ENCODE measurements at places on chromosomes 6 and 20.
A peak's percentile ranks its signal among the peaks of the same experiment; 100 is the strongest.

GRCh38 chr6:105609375-105609991 lies 206.6 kb upstream of the PREP start:
- DNase-seq = no peak

DNA sequence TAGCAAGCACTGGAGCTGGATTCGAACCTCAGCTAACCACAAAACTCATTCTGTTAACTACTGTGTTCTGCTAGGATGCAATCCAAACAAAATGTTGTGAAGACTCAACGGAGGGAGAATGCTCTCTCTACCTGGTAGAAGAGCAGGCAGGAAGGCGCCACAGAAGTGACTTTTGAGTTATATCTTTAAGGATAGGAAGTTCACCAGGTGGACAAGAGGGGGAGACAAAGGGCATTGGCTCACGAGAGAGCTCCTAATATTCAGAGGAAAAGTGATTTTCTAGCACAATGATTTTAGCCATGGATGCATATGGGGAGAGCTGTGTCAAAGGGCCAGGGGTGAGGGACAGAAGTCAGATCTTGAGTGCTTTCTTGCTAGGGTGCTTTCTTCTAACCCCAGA lies 108.4 kb upstream of the MAFB start:
- DNase-seq = no peak

- no peak for DNase-seq
Measured at GRCh38 chr20:35988910-35989463, 20.6 kb downstream of the CNBD2 start.

DNA sequence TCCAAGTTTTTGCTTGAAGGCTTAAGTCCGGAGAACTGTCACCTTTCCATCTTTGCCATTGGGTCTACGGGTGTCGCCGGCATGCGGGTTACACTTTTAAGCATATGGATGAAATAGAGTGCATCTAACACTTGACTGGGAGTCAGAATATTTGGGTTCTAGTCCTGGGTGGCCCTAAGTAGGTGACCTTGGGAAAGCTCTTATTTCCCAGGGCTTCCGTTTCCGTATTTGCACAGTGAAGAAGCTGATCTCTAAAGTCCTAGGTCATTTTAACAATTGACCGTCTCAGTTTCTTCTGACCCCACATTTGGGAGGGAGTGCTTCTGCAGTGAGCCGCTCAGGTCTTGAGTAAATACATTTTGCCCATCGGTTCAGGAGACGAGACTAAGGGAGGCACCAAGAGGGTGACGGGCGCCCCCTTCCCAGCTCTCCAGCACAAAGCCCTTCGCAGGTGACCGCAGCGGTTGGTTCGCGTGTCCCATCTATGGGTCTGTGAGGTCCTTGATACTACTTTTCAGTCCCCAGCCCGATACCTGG lies 651 bp upstream of the BLTP3A start:
- DNase-seq = no peak

DNA sequence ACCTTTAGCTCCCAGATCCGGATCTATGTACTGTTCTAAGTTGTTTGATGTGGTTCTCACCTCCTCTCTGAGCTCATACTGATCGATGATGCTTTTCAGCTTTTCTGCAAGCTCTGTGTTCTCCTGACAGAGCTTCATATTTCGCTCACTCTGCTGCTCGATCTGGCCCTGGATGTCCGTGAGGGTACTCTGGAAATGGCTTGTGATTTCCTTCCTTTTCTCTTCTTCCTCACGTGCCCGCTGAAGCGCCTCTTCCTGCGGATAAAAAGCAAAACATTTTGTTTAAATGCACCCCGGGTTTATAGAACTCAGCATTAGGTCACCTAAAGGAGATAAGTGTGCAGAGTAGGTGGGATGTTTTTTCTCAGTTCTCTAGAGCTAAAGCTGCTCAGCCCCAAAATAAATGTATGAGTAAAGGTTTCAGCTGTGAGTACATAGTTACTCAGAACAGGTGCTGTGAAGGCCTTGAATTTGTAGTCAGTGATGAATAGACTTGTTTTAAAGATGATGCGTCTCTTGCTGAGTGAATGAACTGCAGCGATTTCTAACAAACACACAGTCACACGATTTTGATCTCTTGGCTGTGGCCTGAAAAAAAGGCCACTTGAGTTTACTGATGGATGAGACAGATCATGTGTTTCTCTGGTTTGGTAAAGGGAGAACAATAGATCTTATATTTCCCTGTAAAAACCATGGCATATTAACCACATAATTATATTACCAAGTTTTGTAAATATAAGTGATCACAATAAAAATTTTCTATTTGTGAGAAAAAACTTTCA lies 29.1 kb downstream of the TXLNB start:
- DNase-seq = no peak

DNA sequence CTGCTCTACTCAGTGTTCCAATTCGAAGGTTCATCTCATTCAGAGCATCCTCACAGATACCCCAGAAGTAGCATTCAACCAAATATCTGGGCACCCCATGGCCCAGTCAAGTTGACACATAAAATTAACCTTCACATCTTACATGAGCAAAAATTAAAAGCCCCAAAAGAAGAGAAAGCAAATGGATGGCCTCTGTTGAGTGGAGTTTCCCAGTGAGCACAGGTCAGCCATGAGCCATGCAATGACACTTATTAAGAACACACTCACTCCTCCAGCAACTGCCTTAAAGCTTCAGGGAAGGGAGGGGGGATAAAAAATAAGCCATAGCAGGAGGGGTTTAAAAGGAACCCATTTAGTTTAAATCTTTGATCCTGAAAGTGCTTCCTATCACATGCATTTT lies 14.6 kb upstream of the THBS2 start:
- DNase-seq = no peak

DNA sequence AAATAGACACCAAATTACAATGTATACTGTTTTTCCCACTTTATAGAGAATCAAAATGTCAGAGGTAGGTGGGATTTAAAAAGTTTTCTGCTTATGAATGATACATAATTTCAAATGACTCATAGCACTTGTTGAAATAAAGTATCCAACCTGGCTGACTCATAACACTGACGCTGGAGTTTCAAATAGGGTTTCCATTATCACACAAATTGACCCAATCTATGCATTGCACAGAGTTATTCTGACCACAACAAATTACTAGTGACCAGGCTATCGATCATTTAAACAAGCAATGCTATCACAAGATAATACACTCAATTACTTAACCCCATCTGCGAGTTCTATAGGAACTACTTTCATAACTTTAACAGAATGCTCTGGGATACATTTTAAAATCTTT lies 31.9 kb upstream of the PRELID3B start:
- no peak for DNase-seq

DNA sequence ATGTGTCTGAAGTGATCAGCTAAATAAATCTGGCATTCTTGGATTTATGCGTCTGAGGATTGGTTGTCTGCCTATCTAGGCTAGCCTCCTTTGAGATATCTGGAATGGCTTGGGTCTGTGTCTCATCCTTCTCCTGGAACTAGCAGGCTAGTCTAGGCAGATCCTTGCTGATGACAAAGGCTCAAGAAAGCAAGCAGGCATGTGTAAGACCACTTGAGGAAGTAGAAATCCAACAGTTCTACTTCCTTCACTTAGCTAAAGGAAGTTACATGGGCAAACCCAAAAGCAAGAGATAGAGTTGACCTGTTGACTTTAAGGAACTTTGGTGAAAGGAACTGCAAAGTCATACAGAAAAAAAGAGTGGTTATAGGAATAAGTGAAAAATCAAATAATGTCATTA lies 672.6 kb downstream of the MAFB start:
- DNase-seq = no peak

GRCh38 chr6:162621246-162621645 lies 106.3 kb downstream of the PRKN start:
- no peak for DNase-seq

DNA sequence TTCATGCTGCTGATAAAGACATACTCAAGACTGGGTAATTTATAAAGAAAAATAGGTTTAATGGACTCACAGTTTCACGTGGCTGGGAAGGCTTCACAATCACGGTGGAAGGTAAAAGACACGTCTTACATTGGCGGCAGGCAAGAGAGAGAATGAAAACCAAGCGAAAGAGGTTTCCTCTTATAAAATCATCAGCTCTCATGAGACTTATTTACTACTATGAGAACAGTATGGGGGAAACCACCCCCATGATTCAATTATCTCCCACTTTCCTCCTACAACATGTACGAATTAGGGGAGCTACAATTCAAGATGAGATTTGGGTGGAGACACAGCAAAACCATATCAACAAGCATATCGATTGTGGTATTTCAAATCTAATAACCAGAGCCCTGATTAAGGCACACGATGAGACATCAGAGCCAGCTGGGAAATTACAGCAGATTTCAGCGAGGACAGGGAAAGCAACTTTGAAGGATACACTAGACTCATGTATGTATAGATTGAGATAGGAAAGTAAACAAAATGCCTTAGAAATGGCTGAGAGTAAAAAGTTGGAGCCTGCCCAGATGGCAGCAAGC lies 129.8 kb upstream of the GJE1 start:
- DNase-seq = no peak

DNA sequence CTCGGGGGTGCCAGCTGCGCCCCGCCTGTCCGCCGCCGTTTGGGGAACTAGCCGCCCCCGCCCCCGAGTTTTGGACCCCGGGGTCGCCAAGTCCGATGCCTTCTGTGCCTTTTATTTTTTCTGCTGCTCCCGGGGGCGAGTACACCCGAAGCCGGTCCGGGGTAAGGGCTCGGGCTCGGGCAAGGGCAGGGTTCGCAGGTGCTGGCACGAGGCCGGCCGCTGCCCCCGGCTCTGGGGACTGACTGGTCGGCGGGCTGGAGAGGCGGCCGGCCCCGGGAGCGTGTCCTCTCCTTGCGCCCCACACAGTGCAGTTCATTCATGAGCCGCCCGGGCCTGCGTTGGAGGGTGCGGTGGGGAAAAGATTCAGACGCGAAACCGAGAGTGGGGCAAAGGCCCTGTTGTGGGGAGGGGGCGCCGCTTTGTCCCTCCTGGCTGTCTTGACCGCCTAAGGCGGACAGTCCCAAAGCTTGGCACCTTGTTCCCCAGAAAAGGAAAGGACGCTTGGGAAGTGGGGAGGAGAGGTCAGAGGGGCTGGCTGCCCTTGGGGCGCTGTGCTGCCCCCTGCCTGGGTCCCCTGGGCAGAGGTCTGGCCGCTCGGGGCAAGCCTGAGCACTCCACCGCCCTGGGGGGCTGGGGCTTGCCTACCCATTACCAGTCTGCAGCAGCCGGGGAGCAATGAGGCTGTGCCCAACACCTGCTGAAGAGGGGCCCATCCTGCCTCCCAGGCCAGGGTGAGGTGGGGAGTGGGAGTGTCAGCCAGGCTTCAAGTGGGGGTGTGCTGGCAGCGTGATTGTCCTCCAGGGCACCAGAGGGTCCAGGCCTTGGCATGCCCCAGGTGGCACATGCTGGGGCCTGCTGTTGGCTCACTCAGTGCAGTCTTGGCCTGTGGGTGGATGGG lies 915 bp downstream of the TMEM63B start:
- no peak for DNase-seq

- DNase-seq = no peak
Measured at GRCh38 chr20:53658322-53658721, 64.7 kb upstream of the ZNF217 start.

DNA sequence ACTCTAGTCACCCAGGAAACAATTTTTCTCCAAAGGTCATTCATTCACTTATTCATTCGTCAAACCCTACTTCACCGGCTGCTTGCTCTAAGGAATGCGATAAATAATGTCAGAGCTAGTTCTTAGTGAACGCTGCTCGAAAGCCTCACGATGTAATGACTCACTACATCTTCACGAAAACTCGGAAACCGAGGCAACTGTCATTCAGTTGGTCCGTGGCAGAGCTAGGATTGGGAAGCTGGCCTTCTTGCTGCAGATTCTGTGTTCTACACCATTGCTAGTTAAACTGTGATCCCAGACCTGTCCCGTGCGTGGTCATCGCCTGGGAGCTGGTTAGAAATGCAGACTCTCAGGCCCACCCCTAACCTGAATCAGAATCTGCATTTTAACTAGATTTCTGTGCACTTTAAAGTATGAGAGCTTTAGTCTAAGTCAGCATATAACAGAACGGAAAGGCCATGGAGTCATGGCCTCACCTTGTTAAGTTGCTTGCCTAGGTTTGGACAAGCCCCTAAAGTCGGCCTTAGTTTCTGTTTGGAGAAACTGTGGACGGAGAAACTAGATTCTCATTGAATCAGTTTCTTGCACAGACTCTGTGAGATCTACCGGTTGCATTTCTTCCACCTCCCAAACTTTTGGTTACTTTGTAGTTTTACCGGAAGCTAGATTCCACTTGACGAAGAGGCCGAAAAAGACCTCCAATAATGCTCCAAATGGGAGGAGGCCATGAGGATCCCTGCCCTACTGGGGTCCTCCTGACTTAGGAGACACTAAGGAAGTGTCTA lies 651 bp upstream of the CCND3 start:
- no peak for DNase-seq

- no peak for DNase-seq
Measured at GRCh38 chr20:34268851-34269636, 27.8 kb downstream of the ASIP start.

- DNase-seq = peak; percentile 13
Measured at GRCh38 chr6:113969888-113970804, 802 bp downstream of the HDAC2 start.

- DNase-seq = no peak
Measured at GRCh38 chr20:31909253-31910070, 39.0 kb downstream of the TTLL9 start.

- DNase-seq = no peak
Measured at GRCh38 chr6:21046276-21046675, 512.0 kb downstream of the CDKAL1 start.

DNA sequence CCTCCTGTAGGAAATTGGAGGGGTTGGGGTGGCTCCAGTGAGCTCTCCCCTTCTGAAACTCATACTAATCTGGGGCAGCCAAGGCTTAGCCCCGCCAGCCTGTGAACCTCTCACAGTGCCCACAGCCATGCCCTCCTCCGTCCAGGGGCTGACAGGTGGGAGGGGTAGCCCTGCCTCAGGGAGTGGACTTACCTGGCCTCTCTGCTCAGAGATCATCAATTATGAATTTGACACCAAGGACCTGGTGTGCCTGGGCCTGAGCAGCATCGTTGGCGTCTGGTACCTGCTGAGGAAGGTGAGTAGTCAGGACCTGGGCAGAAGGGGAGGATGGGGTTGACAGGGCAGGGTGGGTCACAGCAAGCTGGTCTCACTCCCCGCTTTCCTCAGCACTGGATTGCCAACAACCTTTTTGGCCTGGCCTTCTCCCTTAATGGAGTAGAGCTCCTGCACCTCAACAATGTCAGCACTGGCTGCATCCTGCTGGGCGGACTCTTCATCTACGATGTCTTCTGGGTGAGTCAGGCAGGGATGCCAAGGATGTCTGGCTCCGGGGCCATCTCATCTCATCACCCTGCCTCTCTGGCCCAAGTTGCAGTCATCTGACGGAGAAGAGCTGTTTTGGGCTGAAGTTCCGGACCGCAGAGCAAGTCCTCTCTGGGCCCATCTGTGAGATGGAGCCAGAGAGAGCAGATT lies 34.7 kb downstream of the HM13 start:
- DNase-seq = no peak

DNA sequence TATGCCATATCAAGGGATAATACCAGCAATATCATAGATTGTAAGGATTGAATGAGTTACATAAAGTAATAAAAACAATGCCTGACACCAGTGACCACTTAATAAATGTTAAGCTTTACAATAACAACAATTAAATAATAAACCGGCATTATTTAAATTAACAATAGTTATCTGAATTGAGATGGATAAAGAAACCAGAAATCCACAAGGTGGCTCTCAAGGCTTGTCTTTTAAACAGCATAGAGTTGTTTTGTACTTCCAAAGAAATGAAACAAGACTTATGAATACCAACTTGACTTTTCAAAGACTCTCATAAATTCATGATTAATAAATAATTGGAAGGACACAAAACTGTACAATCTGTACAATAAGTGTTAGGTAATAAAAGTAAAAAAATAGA lies 203.1 kb downstream of the ASCC3 start:
- no peak for DNase-seq

GRCh38 chr20:63014710-63015109 lies 7.9 kb upstream of the BHLHE23 start:
- DNase-seq = no peak
